ENCODE measurements at places on chromosomes 16 and 17.

GRCh38 chr17:49995055-49995738 is at the start of gene DLX3:
Gene DLX3 (minus strand): TSS chr17:49995224. CDS start chr17:49994998, 226 bp downstream.
- no peak for DNase-seq
- H3K27me3 ChIP-seq = peaks cover 47% of the 10 kb centered on the region
- H3K36me3 ChIP-seq = no peaks in the 10 kb centered on the region
- no peak within 1 kb of the TSS for H3K27ac ChIP-seq
- no peak within 1 kb of the TSS for H3K4me3 ChIP-seq

GRCh38 chr17:75151930-75152329 is 2.4 kb downstream of the JPT1 start:
- H3K27ac ChIP-seq = no peak overlapping the region
- no peaks in the 10 kb centered on the region for H3K27me3 ChIP-seq

DNA sequence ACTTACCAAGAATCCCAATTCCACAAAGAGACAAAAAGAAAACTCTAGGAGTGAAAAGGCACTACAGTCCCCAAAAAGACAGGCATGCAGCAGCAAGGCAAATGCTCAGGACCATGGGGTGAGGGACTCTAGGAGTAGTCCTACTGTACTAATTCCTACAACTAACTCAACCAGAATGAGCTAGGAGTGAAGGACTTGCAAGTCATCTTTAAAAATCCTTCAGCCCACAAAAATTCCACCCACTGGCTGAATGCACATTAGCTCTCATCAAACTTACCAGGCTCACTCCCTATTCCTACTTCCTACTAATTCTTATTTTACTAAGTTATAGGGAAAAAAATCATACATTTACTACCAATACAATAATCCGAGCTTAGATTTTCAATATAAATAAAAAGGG is 141.7 kb upstream of the C17orf78 start:
- DNase-seq = no peak
- H3K4me1 ChIP-seq = no peaks in the 10 kb centered on the region

DNA sequence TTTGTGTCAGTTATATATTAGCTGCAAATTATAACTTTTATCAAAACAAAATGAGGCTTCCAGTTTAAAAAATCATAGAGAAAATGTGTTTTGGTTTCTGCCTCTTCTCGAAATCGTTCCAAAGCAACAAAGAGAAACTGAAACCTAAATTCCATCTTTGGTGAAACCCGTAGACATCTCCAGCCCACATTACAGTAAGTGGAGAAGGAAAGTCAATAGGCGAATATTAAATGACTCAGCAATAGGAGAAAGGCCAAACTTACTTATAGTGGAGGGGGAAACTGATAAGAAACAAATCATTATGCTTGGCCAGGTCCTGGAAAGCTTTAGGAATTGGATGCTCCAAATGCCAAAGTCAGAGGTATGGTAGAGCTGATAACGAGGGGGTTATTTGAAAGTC is 103.0 kb upstream of the SHISA6 start:
- no peak overlapping the region for H3K4me3 ChIP-seq
- no peaks in the 10 kb centered on the region for H3K4me1 ChIP-seq
- no peak overlapping the region for H3K27ac ChIP-seq
- no peaks in the 10 kb centered on the region for H3K36me3 ChIP-seq

GRCh38 chr17:21289175-21289901 is 4.8 kb downstream of the MAP2K3 start:
- H3K36me3 ChIP-seq = no peaks in the 10 kb centered on the region
- no peak for DNase-seq
- H3K4me3 ChIP-seq = no peak overlapping the region
- peak overlapping the region; percentile 74 for H3K27ac ChIP-seq
- H3K4me1 ChIP-seq = peaks cover 39% of the 10 kb centered on the region
- H3K27me3 ChIP-seq = no peaks in the 10 kb centered on the region

DNA sequence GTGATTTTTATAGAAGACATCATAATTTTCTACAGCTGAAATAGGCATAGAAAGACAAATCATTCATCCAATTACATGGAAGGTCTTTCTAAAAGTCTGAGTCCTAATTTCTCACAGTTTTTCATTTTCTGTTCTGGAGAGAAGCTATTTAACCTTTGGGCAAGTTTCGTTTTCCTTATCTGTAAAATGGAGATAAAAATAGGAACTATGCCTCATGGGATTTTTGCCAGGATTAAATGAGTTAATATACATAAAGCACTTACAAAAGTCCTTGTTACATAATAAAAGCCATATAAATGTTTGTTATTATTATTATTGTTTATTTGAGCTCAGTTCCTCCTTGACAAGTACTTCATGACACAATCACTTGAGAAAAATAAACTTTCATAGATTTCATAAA is 121.4 kb downstream of the SKAP1 start:
- peaks cover 44% of the 10 kb centered on the region for H3K27me3 ChIP-seq
- H3K27ac ChIP-seq = no peak overlapping the region
- DNase-seq = no peak
- no peaks in the 10 kb centered on the region for H3K4me1 ChIP-seq

DNA sequence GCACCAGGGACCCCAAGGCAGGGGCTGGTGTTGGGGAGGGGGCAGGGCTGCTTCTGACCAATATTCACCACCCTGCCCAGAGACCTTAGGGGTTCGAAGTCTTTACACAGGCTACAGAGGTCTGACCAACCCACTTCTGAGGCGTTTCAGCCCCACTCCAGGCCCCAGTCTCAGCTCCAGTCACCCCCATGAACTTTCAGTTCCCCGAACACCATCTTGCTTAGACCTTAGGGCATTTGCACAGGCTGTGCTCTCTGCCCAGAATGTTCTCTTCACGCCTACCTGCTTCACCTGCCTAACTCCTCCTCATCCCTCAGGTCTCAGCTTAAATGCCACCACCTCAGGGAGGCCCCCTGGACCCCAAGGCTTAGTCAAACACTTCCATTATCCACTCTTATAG is 25.8 kb upstream of the CPNE2 start:
- H3K4me1 ChIP-seq = no peaks in the 10 kb centered on the region
- H3K27me3 ChIP-seq = no peaks in the 10 kb centered on the region
- no peak overlapping the region for H3K27ac ChIP-seq
- H3K36me3 ChIP-seq = no peaks in the 10 kb centered on the region

DNA sequence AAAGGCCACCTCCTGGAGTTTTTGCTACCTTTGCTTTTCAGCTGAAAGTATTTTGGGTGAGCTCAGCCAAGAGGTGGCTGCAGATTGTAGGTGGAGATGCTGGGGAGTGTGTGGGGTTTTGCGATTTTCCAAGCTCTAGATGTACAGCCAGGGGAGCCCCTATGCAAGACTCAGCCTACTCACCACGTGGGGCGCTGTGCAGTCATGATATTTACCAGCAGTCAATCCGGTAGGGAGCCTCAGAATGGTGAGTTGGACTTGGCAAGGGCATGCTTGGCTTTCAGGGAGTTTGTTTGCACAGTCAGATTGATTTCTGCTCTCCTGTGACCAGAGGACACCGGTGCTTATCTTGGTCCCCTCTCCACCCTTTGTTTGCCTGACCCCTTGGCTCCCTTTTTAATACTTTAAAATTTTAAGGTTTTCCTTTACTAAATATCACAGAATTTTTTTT is 175.3 kb downstream of the UTP18 start:
- no peaks in the 10 kb centered on the region for H3K36me3 ChIP-seq
- peaks cover 5% of the 10 kb centered on the region for H3K27me3 ChIP-seq
- DNase-seq = peak; percentile 17
- H3K27ac ChIP-seq = no peak overlapping the region
- H3K4me1 ChIP-seq = no peaks in the 10 kb centered on the region
- H3K4me3 ChIP-seq = no peak overlapping the region

GRCh38 chr17:77225265-77225664 is 84.5 kb downstream of the SEC14L1 start:
- no peaks in the 10 kb centered on the region for H3K4me1 ChIP-seq
- H3K4me3 ChIP-seq = no peak overlapping the region
- DNase-seq = no peak
- H3K36me3 ChIP-seq = no peaks in the 10 kb centered on the region

- DNase-seq = no peak
- no peaks in the 10 kb centered on the region for H3K27me3 ChIP-seq
- H3K4me3 ChIP-seq = no peak overlapping the region
- H3K4me1 ChIP-seq = no peaks in the 10 kb centered on the region
These were observed 20.5 kb downstream of the PLCD3 start for GRCh38 chr17:45111850-45112249.
